ENCODE measurements at places on chromosomes 6 and 20.
A peak's percentile ranks its signal among the peaks of the same experiment; 100 is the strongest.

GRCh38 chr20:59933849-59934585, 580 bp upstream of the SYCP2 start:
- DNase-seq: peak; percentile 71

- DNase-seq: no peak
Observed at GRCh38 chr6:99151634-99152346, 197.7 kb downstream of the FAXC start.

GRCh38 chr6:105345506-105345905, 57.4 kb downstream of the PREP start:
- no peak for DNase-seq

DNA sequence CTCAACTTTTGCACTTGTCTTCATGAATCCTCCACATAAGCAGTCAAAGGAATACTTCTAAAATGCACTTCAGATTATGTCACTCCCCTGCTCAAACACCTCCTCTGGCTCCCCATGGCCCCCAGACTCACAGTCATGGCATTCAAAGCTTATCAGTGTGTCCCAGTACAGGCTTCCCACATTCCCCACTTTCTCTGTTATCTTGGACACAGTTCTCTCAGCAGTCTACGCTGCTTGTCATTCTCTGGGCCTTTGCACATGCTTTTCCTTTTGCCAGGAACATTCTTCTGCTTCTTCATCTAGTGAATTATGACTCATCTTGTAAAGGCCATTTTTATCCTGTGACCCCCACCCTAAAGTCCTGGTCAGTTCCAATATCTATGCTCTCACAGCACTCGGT, 31.8 kb downstream of the SLC13A3 start:
- DNase-seq: no peak

DNA sequence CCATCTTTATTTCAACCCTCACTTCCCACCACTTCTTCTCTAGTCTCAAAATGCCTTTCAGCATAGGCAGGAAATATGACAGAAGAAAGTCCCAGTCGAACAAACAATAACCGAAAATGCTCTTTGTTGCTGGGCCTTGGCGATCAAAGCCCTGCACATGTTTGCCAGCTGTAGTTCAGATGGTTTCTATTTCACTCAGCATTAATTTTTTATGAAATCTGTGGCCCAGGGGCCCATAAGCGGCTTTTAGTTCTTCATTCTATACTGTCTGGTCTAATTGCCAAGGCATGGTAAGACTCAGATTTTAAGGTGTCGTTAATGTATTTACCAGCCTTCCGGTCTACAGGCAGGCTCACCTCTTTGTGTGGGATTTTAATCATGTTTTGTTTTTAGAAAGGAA, 10.9 kb upstream of the F13A1 start:
- peak; percentile 19 for DNase-seq

DNA sequence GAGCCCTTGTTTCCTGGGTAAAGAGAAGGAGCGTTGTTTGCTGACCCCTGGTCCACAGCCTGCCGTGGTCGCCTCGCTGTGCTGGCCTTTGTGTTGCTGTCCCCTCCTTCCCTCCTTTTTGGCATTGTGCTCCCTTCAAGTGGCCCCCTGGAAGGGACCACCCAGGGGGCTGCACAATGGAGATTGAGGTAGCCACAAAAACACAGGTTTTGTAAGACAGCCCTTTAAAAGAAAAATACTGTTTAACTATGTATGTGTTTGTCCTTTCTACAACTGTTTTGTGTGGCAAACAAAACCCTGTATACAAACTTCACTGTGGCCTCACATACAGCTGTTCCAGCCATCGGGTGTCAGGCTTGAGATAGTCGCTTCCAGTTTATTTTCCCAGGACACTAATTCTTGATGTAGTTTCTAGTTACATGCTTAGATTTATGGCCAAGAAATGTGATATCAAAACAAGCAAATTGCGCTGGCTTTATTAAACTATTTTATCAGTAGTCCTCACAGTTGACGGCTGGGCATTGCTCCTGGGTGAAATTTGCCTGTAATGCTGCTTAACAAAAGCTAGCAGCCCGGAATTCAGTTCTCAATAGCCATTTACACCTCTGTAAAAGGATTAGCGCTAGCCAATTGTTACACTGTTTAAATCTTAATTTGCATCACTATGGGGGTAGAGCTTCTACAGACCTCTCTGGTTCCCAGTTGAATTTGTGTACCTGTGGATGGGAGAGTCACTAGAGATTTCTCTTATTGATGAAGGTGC, 64.1 kb downstream of the KIZ start:
- no peak for DNase-seq

- DNase-seq: no peak
Observed at GRCh38 chr20:32823737-32824588, 4.2 kb downstream of the MAPRE1 start.
